G401 (cell line): ENCODE measurements at places on chromosomes 7 and 10. TPM values are rescaled to one million over a fixed set of nuclear protein-coding genes. Genes with fewer than 3 reads are reported as not detected.

DNA sequence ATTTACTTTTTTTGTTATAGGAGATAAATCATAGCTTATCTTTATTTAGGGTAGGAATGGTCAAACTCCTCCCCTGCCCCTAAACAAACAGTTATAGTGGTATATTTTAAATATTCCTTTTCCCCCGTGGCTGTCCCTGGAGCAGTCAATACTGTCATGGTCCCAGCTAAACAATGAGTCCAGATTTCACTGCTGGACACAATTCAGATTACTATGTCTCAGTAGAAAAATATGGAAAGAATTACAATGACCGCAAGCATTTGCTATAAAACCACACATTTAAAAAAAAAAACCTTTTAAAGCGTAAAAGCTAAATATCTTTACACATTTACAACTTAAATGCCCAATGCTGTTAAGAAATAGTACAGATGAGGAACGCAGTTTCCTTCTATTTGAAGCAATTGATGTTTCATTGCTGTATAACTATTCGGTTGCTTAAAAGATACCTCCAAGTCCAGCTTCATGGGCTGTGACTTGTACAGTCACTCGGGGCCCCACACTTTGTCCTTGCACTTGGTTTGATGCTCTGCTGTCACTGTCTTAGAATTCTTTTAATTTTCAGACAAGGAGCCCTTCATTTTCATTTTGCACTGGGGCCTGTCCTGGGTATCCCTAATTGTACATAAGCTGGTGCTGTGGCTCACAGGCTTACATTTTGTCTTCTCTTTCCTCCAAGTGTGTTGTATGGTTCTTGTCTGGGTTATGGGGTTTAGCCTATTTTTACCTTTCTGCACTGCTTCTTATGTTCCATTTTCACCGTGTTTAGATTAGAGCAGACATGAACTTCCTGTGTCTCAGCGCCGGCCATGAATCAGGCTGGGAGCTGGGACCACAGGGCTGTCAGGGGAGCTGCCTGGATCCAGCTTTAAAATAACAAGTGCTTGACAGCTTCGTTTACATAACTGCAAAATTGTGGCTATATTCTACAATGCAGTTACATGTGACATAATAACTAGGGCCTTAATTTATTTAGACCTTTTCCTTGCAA lies 530.2 kb upstream of the FZD8 start:
- DNase-seq, result no peak

DNA sequence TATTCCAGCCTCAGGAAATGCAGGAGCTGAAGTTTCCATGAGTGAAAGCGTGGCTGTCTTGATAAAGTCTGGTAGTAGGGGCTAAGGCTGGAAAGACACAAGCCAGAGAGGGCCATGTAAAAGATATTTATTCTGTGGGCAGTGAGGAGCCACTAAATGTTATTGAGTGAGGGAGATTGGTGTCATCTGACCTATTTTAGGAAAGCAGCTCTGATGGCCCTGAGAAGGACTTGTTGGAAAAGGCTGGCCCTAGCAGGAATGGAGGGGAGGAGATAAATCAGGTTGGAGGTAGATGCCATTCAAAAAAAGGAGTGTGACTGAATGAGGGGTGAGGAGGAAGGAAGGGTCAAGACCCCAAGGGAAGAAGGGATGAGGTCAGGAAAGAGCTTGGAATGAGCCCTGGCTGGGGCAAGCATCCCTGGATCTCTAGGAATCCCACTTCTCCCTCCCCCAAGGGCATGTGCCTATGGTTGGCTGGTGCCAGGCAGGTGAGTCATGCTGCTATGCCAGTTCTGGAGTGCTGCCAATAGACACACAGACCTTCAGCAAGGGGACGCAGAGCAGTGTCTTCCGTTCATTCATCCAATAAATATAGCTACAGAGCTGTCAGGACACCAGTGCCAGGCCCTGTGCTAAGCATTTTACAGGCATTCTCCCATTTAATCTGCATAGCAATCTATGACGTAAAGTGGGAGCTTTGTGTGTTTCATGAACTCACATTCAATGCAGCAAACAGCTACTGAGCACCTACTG lies 2.0 kb downstream of the ANKRD2 start:
- peak; percentile 96 for DNase-seq

GRCh38 chr7:111499027-111499426 lies 63.3 kb downstream of the IMMP2L start:
- DNase-seq, result no peak

- DNase-seq, result no peak
These were observed 11.6 kb downstream of the ADCK2 start for GRCh38 chr7:140684066-140684950.

GRCh38 chr10:110392121-110392520 lies 87.4 kb upstream of the SMNDC1 start:
- DNase-seq, result no peak

GRCh38 chr7:116630357-116630756 lies 41.6 kb upstream of the MET start:
- DNase-seq, result no peak

DNA sequence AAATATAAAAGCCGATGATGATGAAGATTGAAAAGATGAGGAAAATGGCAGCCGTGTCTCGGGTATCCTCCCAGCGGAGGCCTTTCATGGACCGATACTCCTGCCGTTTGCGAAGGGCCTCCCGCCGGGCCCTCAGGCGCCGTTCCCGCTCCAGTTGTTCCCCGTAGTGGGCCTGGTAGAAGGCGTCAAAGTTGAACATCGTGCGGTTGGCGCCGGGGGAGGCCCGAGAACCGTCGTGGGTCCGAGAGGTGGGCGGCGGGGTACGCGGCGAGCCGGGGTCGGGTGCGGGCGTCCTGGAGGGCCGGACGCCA lies 553 bp downstream of the DNAJC30 start:
- DNase-seq, result no peak

DNA sequence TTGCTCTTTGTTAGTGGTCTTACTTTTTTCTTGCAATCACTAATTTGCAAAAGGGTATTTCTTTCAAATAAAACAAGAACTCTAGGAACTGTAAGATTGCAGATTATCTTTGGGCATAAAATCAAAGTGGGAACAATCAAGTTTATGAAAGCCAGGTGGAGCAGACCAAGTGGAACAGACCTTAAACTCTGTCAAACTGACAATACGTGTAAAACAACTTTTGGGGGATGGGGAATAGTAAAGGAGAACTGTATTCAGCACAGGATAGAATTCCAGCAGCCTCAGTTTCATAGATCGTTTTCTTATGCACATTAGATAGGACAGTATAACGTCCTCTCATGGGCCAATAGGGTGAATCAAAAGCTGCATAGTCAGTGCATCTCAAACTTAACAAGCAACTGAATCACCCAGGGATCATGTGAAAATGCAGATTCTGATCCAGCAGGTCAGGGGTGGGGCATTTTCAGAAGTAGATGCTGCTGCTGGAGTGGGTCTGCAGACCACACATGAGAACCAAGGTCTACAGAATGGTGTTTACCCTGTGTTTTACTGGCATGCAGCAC lies 120.7 kb downstream of the PIP4K2A start:
- no peak for DNase-seq

- peak; percentile 5 for DNase-seq
These were observed 185.8 kb downstream of the GRM8 start for GRCh38 chr7:127066974-127067373.

DNA sequence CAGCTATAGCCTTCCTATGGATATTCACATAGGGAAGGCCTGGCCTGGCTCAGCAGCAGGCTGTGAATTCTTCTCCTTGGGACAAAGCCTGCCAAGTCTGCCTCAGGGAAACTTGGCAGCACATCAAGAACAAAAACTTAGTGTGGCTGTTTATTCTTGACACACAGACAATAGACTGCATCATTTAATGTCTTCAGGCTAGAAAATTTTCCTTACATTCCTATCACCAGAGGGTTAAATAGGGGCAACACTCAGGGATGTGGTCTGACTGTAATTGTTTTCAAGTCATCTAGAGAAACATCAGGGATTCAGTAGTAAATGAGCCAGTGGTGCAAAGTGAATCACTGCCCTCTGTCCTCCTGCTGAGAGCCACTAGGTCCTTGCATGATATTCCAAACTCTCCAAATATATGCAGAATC lies 137.3 kb downstream of the SEMA3C start:
- DNase-seq, result peak; percentile 47

HMX3 gene
- total RNA-seq, result not detected in 2 replicates

IFIT5 gene
- 2.4 and 2.5 TPM in 2 replicates for total RNA-seq

OR9A2 gene
- total RNA-seq, result not detected in 2 replicates

GCK gene
- not detected in 2 replicates for total RNA-seq

PTN gene
- total RNA-seq, result not detected in 2 replicates
